ENCODE measurements at places on chromosomes 11 and 22.

DNA sequence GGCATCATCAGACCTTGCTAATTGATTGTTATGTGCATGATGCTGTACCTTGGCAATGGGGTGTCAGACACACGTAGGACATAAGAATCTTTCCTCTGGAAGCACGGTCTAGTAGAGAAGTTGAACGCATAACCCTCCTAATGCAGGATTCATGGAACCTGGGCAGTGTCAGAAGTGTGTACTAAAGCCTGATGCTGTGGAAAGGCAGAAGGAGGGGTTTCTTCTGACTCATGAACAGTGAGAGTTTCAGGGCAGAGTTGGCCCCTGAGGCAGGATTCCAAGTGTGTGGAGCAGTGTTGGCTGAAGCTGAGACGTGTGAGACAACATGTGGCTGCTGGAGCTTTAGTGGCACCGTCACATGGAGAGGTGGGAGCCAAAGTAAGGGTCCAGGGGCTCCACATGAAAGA lies 3.5 kb downstream of the PANX1 start:
- H3K27ac ChIP-seq: peak overlapping the region; percentile 89
- no peaks in the 10 kb centered on the region for H3K27me3 ChIP-seq
- H3K4me3 ChIP-seq: no peak overlapping the region
- H3K4me1 ChIP-seq: peaks cover 80% of the 10 kb centered on the region

DNA sequence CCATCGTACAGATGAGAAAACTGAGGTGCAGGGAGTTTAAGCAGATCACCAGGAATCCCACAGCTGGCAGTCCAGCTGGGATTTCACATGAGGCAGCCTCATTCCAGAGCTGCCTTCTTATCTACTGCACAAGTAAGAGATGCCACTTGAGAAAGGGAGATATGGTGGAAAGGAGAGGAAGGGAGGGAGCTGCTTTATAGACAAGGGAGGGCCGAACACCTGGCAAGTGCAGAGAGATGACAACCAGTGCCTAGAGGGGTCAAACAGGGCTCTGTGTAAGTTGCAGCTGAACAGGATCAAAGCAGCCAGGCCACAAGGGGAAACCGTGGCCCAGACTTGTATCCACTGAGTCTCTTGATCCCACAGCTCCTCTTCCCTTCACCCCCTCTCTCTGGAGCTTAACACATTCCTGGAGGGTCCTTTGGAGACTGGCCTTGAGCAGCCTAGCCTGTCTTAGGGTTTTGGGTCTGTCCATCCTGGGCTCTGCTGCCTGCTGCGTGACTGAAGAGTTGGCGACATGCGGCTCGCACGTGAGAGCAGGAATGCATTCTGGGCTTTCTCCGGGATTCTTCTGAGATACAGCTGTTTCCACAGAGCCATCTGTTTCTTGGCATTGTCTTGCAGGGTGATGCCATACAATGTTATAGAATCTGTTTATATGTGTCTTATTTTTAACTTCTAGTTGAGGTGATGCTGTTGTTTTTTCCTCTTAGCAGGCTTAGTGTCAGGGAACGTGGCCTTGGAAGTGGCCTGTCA lies 268.5 kb upstream of the SYN3 start:
- peaks cover 5% of the 10 kb centered on the region for H3K36me3 ChIP-seq
- no peak overlapping the region for H3K27ac ChIP-seq
- no peaks in the 10 kb centered on the region for H3K4me1 ChIP-seq

DNA sequence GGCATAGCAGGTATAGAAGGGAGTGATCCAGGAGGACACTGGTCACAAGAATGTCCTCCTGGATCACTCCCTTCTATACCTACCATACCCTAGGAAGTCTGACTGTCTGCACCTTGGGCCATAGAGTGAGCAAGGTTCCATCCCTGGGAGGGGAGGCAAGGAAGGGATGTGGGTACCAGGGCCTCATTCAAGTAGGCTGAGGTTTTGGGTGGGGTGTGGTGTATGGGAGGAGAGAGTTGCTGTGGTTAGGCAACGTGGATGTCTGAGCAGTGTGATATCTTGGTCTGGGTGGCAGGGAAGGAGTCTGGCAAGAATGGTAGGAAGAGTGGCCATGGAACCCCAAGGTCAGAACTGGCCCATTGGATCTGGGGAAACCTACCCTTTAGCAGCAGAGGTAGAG lies 13.2 kb downstream of the PPFIBP2 start:
- no peaks in the 10 kb centered on the region for H3K36me3 ChIP-seq
- no peak overlapping the region for H3K27ac ChIP-seq
- no peak overlapping the region for H3K4me3 ChIP-seq
- DNase-seq: no peak
- H3K27me3 ChIP-seq: no peaks in the 10 kb centered on the region
- peaks cover 58% of the 10 kb centered on the region for H3K4me1 ChIP-seq

DNA sequence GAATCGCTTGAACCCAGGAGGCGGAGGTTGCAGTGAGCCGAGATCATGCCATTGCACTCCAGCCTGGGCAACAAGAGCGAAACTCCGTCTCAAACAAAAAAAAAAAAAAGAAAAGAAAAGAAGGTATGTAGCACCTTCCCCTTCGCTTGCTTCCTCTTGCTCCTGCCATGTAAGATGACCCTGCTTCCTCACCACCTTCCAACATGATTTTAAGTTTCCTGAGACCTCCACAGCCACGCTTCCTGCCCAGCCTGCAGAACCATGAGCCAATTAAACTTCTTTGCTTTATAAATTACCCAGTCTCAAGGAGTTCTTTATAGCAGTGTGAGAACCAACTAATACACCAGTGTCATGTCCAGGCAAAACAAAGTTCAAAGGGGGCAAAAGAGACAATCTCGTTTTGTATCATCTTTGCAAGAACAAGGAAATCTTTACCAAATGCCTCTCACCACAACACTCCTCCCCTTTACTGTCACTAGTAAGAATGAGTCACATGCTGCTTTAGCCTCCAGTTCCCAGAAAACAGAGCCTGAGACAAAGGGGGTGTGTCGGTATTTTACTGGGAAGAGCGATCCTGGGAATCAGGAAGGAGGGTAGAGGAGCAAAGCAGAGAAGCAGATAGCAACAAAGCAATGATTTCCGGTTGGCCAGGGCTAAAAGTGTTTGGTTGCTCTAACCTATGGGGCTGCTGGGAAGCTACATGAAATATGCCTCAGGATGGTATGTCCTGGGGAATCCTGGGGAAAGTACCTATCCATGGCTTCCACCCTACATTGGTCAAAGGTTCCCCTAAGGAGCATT lies 10.5 kb upstream of the MCHR1 start:
- no peak overlapping the region for H3K4me3 ChIP-seq
- DNase-seq: no peak
- H3K4me1 ChIP-seq: peaks cover 14% of the 10 kb centered on the region
- no peak overlapping the region for H3K27ac ChIP-seq

DNA sequence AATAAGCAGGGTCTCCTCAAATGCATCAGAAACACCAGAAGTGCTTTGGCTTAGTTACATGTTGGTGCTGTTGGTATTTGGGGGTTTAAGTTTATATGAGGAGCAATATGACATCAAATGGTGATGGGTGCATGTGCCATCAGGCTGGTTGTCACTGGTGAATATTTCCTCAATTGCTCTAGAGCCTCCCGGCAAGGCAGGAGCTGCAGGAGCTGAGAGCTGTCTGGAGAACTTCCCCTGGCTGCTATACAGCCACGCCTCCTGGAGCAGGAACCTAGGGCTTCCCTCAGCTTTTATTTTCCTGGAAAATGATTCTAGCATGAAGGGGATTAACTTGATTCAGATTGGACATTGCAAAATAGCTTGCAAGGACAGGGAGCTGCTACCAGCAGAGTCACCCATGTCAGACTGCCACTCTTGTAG lies 15.8 kb downstream of the IGLL5 start:
- H3K27me3 ChIP-seq: peaks cover 16% of the 10 kb centered on the region
- DNase-seq: no peak
- no peaks in the 10 kb centered on the region for H3K36me3 ChIP-seq
- H3K4me1 ChIP-seq: no peaks in the 10 kb centered on the region
- H3K27ac ChIP-seq: no peak overlapping the region
- no peak overlapping the region for H3K4me3 ChIP-seq

DNA sequence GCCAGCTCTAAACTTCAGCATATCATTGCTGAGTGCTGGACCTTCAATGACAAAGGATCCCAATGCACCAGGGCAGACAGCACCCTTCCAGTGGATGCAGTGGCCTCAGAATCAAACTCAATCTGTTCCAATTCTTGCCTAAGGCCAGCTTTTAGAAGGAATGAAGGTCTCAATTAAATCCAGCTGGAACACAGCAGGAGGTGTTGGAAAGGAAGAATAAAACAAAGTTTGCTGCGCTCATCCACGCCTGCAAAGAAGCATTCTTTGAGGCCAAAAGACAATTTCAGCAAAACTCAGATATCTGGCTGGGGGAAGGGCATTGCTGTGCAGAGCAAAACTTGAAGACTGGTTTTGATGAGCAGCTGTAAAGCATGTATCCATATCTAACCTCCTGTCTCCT lies 120.7 kb downstream of the CCDC81 start:
- H3K27ac ChIP-seq: no peak overlapping the region
- no peaks in the 10 kb centered on the region for H3K27me3 ChIP-seq
- no peaks in the 10 kb centered on the region for H3K4me1 ChIP-seq
- no peak for DNase-seq
- no peak overlapping the region for H3K4me3 ChIP-seq

- H3K4me1 ChIP-seq: peaks cover 6% of the 10 kb centered on the region
- H3K27me3 ChIP-seq: no peaks in the 10 kb centered on the region
- no peak overlapping the region for H3K4me3 ChIP-seq
- no peak for DNase-seq
Observed at GRCh38 chr22:24390576-24390975, 36.8 kb upstream of the ADORA2A start.

DNA sequence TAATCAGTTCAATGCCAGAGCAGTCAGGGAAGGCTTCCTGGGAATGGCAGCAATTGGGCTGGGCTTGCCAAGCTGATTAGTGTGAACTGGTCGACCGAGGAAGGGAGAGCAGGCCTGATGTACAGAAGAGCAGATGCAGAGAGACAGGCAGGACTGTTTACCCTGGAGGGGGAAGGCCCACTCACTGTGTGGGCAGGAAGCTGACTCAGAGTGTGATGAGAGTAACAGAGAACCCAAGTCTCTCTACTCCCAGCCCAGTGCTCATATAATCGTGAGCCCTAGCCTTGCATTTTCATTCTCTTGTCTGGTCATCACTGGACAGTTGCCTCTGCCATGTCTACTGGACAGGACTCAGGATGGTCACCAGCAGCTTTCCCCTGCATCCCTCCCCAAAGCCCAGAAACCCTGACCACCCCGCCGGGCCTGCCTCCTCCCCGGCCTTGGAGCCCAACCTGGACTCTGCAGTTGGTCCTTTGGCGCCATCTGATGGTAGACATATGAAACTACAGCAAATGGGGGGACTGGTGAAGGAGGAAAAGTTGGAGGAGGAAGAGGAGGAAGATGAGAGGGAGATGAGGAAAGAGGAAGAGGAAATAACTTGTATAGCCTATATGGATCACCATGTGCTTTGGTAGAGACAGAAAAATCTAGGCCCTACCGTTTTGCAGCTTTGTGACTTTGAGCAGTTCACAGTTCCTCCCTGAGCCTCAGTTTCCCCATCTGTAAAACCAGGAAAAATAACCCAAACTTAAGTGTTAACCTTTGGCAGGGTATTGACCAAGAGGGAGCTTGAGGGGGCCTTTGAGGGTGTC lies 43.4 kb upstream of the PRDM11 start:
- peaks cover 7% of the 10 kb centered on the region for H3K27me3 ChIP-seq
- no peak overlapping the region for H3K4me3 ChIP-seq
- H3K4me1 ChIP-seq: peaks cover 12% of the 10 kb centered on the region

- H3K4me1 ChIP-seq: peaks cover 38% of the 10 kb centered on the region
- H3K27ac ChIP-seq: no peak overlapping the region
- no peak for DNase-seq
- H3K27me3 ChIP-seq: peaks cover 13% of the 10 kb centered on the region
Observed at GRCh38 chr22:27803841-27804415, 2.4 kb upstream of the MN1 start.

DNA sequence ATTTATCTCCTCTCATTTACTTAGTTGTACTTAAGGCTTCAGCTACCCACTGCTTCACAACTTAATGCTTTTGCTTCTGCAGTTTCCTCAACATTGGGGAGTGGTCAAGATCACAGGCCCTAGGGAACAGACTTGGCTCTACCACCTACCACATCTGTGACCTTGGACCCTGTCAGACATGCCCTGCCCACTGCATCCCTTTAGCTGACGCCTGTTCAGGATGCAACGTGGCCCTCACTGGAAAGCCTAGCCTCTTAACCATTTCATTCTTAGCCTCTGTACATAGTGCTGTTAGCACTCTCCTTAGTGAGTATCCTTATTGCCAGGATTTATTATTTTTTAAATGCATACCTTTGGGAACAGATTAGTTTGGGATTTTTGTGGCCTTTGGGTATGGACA lies 34.4 kb downstream of the TNRC6B start:
- no peak overlapping the region for H3K4me3 ChIP-seq
- no peaks in the 10 kb centered on the region for H3K36me3 ChIP-seq
- peak overlapping the region; percentile 68 for H3K27ac ChIP-seq
- DNase-seq: peak; percentile 46

- H3K4me1 ChIP-seq: no peaks in the 10 kb centered on the region
- H3K4me3 ChIP-seq: no peak overlapping the region
- no peaks in the 10 kb centered on the region for H3K27me3 ChIP-seq
- H3K36me3 ChIP-seq: peaks cover 28% of the 10 kb centered on the region
- no peak overlapping the region for H3K27ac ChIP-seq
Observed at GRCh38 chr11:6404342-6405051, 14.2 kb downstream of the SMPD1 start.

DNA sequence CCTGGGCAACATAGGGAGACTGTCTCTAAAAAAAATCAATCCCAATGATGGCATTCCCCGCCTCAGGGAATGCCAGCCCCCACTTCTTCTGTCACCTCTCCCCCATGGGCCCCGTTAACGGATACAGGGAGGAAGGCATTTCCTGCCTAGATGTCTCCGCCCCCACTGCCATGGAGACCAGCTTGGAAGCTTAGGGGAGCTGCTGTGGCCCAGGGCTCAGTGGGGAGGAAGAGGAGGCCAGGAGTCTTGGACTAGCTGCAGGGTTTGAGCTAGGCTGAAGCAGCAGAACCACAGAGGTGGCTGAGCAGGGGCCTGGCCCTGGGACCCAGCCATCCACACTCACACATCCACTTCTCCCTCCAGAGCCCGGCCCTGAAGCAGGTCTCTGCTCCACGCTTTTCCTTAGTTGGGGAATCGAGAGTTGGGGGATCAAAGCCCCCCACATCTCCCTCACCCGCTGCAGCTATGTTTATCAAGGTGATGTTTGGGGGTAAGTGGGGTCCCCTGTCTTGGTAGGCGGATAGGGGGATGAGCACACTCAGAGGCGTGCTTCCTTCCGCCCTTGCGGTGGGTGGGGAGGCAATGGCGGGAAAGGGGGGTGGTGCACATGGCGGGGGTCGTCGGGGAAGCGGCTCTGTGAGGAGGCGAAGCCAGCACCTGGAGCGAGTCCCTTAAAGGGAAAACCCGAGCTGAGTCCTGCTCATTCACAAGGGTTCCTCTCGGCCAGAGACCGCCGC lies at the start of gene C22orf15:
Gene C22orf15, plus strand, starts transcription at position 149 of the 737 bp plus-strand sequence. Its CDS starts 317 bp downstream, at position 466.
- peaks cover 2% of the 10 kb centered on the region for H3K36me3 ChIP-seq
- peak within 1 kb of the TSS; percentile 19 for H3K4me3 ChIP-seq
- H3K27me3 ChIP-seq: no peaks in the 10 kb centered on the region
- DNase-seq: no peak
- no peak within 1 kb of the TSS for H3K27ac ChIP-seq

- no peak overlapping the region for H3K27ac ChIP-seq
- H3K36me3 ChIP-seq: peaks cover 74% of the 10 kb centered on the region
- no peaks in the 10 kb centered on the region for H3K4me1 ChIP-seq
- no peak for DNase-seq
- no peaks in the 10 kb centered on the region for H3K27me3 ChIP-seq
- no peak overlapping the region for H3K4me3 ChIP-seq
Observed at GRCh38 chr11:112042161-112042960, 17.2 kb downstream of the DLAT start.

Data from suprapubic skin (tissue), 4 donors.